Astrocyte (in vitro differentiated cells and primary cell): ENCODE measurements at places on chromosomes 1 and 21. TPM values are rescaled to one million over a fixed set of nuclear protein-coding genes. Genes with fewer than 3 reads are reported as not detected.

The SPRR5 gene
- not detected in 2 replicates for total RNA-seq

The ASTN1 gene
- total RNA-seq: 0.41 and 0.50 TPM in 2 replicates

The MROH7 gene
- total RNA-seq: 0.12 TPM in 1 of 2 replicates, not detected in the other

The RERE gene
- total RNA-seq: 118 and 124 TPM in 2 replicates

The AKR7A3 gene
- total RNA-seq: 0.20 and 0.55 TPM in 2 replicates

The PLA2G2F gene
- total RNA-seq: 0.23 TPM in 1 of 2 replicates, not detected in the other

The RUNX3 gene
- total RNA-seq: 2.1 and 2.5 TPM in 2 replicates

The IL6R gene
- total RNA-seq: 2.2 and 2.5 TPM in 2 replicates

The SYT6 gene
- total RNA-seq: 0.38 and 0.39 TPM in 2 replicates

The ERICH3 gene
- total RNA-seq: not detected in 2 replicates

The CD247 gene
- total RNA-seq: not detected in 2 replicates

The FAM72A gene
- 8.4 and 8.8 TPM in 2 replicates for total RNA-seq

The IL19 gene
- total RNA-seq: 0.23 TPM in 1 of 2 replicates, not detected in the other

The SMYD3 gene
- total RNA-seq: 73.3 and 80.8 TPM in 2 replicates

The KPRP gene
- total RNA-seq: not detected in 2 replicates

The ASAP3 gene
- 32.1 and 33.5 TPM in 2 replicates for total RNA-seq
